ENCODE measurements at places on chromosomes 7 and 10.

DNA sequence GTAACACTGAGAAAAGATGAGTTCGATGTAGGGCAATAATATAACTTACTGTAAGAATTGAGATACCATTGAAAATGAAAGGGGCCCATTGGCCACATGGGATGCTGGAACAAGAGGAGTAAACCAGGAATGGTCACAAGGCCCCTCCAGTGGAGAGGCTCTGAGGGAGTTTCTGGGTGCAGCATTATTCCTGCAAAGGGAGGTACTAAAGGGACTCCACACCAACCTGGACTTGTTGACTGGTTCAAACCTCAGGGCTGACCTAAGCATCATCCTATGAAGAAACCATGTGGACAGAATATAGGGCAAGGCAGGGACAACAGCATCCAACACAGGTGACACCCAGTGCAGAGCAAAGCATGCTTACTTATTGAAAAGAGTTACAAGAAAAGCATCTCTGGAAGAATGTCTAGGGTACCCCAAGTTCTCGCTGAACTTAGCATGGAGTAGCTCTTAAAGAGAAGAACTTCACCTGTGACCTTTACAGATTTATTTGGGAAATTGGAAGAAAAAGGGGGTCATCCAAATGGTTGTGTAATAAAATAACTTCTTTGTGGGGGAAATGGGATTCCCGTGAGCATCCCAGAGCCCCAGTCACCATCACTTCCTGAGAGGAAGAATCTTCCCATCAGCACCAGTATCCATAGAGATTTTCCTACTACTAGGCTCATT, 34.7 kb downstream of the PRSS2 start:
- DNase-seq: no peak

DNA sequence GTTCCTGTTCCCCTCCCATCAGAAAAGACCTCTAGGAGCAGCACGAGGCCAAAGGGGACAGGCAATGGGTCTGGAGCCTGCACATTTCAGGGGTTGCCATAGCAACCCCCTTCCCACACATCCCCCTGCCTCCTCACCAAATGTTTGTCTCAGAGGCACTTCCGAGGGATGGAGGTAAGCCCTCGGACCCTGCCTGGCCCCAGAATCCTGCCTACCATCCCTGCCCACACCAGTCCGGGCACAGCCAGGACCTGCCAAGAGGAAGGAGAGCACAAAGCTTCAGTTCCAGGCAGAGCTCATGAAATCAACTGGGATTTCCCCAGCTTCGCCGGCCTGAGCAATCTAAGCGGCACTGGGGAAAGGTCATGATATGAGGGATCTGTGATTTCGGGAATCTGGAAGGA, 175.0 kb upstream of the PLXNA4 start:
- no peak for DNase-seq

DNA sequence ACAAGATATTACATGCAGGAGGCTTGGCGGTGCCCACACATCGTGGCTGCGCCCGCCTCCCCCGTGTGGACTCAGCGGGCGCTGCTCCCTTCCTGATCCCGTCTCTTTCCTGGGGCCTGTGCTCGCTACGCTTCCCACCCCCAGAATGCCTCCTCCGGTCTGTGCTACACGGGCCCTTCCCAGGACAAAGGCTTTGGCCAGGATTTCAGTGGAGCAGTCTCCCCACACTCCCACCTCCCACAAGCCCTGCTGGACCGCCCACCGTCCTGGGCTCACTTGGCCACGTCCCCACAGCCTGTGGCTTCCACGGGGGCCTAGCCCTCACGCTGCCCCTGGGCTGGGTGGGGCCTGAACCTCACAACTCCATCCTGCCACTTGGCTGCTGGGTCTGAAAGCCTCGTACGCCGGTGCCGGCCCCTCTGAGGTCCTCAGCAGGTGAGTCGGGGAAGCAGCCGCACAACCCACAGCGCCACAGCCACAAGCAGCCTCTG, 17.3 kb downstream of the CFAP46 start:
- DNase-seq: no peak

GRCh38 chr7:5500056-5500776, 76.6 kb upstream of the TNRC18 start:
- no peak for DNase-seq

- DNase-seq: no peak
Observed at GRCh38 chr7:36862771-36863261, 138.5 kb upstream of the AOAH start.

Data from activated T-helper 2 cell treated with anti-CD3 and anti-CD28 coated beads, Interferon-gamma antibody, Interleukin-2, Interleukin-4, amounts not matched to agents 10 μg/mL and 5 μg/mL and 100 μg/mL, durations not matched to agents 14 hours and 24 hours and 36 hours (primary cell).